ENCODE measurements at places on chromosomes 4 and X. TPM values are rescaled to one million over a fixed set of nuclear protein-coding genes. Genes with fewer than 3 reads are reported as not detected.

The PDZD4 gene
- polyA plus RNA-seq = 2.4 TPM

The RTL9 gene
- 0.13 TPM for polyA plus RNA-seq

The CPE gene
- 1.4 TPM for polyA plus RNA-seq

DNA sequence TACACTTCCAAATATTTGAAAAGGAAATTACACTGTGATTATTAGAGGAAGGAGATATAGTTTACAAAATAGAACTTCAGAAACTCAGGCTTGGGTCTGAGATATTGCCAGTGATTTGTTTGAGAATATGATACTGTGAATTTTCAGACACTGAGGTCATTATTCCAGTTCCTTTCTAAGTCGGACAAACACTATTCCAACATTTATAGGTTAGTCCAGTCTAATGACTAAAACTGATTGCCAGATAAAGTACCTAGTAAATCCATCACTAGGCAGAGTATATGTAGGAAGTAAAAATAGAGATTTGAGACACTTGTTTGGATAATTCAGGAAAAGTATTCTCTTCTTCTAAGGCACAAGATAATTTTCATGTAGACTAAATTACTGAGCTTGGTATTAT lies 13.2 kb downstream of the MTTP start:
- peaks cover 14% of the 10 kb centered on the region for H3K36me3 ChIP-seq
- H3K4me1 ChIP-seq = no peaks in the 10 kb centered on the region
- no peaks in the 10 kb centered on the region for H3K27me3 ChIP-seq
- peak; percentile 51 for DNase-seq

DNA sequence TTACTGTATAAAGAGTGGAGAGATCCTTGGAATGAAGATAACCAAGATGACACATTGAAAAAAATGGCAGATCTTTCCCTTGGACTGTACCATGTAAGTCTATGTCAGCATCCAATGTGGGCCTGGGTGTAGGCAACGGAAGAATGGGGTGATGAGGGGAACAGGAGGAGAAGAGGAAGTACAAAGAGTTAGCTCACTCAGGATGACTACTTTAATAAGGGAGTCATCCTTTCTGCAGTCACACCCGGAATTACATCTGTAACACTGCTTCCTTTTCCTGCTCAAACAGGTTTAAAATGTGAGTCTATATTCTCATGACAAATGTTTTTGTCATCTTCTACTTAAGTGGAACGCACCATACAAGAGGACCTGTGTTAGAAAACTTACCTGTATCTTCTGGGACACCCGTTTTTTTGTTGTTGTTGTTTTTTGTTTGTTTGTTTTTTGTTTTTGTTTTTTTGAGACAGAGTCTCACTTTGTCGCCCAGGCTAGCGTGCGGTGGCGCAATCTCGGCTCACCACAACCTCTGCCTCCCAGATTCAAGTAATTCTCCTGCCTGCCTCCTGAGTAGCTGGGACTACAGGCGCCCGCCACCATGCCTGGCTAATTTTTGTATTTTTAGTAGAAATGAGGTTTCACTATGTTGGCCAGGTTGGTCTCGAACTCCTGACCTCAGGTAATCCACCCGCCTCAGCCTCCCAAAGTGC lies 18.0 kb downstream of the HPSE start:
- no peaks in the 10 kb centered on the region for H3K4me1 ChIP-seq
- no peaks in the 10 kb centered on the region for H3K27me3 ChIP-seq
- H3K4me3 ChIP-seq = no peak overlapping the region
- no peaks in the 10 kb centered on the region for H3K36me3 ChIP-seq
- no peak for DNase-seq

GRCh38 chrX:148043271-148043855 lies 62.2 kb downstream of the FMR1NB start:
- DNase-seq = no peak
- no peak overlapping the region for H3K27ac ChIP-seq
- no peaks in the 10 kb centered on the region for H3K27me3 ChIP-seq
- no peaks in the 10 kb centered on the region for H3K36me3 ChIP-seq
- H3K4me3 ChIP-seq = no peak overlapping the region

DNA sequence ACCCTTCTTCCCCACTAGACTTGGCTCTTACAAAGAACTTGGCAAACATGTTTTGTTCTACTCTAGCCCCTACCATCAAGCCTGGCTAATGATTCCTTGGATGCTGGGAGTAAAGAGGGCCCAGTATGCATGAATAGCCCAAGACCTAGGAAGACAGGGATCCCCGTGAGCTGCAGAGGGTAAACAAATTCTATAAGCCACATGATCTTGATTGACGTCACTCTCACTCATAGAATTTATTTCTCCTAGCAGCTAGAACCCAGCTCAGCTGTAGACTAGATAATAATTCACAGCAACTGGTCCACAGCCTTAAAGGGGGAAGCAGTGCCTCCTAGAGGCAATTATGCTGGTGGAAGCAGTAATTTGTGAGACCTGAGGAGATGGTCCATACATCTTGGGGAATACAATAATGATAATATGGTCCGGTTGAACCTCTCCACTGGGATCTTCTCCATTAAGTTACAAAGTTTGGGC lies 16.1 kb upstream of the USO1 start:
- H3K27ac ChIP-seq = no peak overlapping the region
- no peaks in the 10 kb centered on the region for H3K27me3 ChIP-seq
- no peaks in the 10 kb centered on the region for H3K36me3 ChIP-seq
- peak; percentile 87 for DNase-seq
- peaks cover 8% of the 10 kb centered on the region for H3K4me1 ChIP-seq

DNA sequence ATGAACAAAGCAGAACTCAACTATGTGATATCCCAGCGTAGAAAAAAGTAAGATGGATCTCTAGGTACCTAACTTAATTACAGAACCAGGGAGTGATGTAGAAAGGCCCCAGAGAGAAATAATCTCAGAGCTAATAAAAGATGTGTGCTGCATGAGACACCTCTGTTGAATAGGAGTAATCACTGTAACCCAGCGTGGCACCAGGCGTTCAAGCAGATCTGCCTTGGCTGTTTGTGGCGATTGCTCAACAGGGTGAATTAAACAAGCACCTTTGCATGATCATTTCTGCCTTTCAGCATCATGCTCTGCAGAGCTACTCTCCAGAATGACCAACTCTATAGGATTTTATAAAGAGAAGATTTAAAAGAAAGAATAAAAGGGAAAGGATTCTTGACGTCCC lies 81.7 kb upstream of the KCNIP4 start:
- H3K4me1 ChIP-seq = no peaks in the 10 kb centered on the region
- H3K27me3 ChIP-seq = no peaks in the 10 kb centered on the region
- no peaks in the 10 kb centered on the region for H3K36me3 ChIP-seq
- DNase-seq = no peak
- no peak overlapping the region for H3K27ac ChIP-seq

DNA sequence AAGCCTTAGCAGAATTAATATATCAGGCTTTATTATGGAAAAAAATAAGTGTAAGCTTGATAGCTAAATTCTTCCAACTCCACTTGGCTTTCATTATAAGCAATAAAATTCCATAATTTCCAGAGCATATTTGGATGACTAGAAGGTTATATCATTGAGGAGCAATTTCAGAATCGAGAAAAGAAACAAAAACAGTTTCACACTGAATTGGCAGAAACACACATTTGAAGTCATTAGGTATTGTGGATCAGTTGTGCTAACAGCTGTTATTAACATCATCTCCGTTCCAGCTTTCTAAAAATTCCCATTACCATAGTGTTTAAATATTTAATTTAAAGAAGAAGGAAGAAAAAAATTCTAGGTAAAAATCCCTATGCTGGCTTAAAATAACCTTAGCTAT lies 92.6 kb downstream of the ANTXR2 start:
- no peak overlapping the region for H3K27ac ChIP-seq
- no peak overlapping the region for H3K4me3 ChIP-seq
- no peaks in the 10 kb centered on the region for H3K27me3 ChIP-seq
- no peaks in the 10 kb centered on the region for H3K4me1 ChIP-seq

GRCh38 chr4:76208005-76208765 lies 5.4 kb downstream of the SCARB2 start:
- H3K27ac ChIP-seq = peak overlapping the region; percentile 97
- no peak overlapping the region for H3K4me3 ChIP-seq
- H3K36me3 ChIP-seq = no peaks in the 10 kb centered on the region
- peaks cover 21% of the 10 kb centered on the region for H3K4me1 ChIP-seq
- DNase-seq = peak; percentile 91
- H3K27me3 ChIP-seq = no peaks in the 10 kb centered on the region

GRCh38 chrX:24201216-24201615 lies 51.7 kb downstream of the ZFX start:
- H3K36me3 ChIP-seq = no peaks in the 10 kb centered on the region
- H3K4me3 ChIP-seq = no peak overlapping the region
- H3K27me3 ChIP-seq = no peaks in the 10 kb centered on the region
- H3K4me1 ChIP-seq = no peaks in the 10 kb centered on the region

DNA sequence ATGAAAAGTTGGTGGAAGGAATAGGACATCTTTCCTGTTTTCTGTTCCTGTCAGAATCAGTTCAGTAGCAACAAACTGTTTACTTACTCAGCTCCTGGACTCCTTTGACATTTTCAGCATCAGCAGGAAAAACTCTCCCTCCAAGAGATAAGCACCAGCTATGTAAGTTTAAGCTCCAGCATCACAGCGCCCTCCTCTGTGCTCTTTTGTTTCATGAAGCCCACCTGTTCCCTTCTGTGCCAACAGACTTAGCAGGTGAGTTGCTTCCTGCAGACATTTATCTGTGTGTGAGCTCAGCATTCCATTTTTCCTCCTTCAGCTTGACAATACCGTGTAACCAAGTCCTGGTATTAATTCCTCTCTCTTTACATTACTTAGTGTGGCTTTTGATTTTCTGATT lies 644.1 kb upstream of the AGA start:
- H3K4me3 ChIP-seq = no peak overlapping the region
- H3K27me3 ChIP-seq = no peaks in the 10 kb centered on the region
- no peak overlapping the region for H3K27ac ChIP-seq
- H3K4me1 ChIP-seq = no peaks in the 10 kb centered on the region
- peak; percentile 59 for DNase-seq

DNA sequence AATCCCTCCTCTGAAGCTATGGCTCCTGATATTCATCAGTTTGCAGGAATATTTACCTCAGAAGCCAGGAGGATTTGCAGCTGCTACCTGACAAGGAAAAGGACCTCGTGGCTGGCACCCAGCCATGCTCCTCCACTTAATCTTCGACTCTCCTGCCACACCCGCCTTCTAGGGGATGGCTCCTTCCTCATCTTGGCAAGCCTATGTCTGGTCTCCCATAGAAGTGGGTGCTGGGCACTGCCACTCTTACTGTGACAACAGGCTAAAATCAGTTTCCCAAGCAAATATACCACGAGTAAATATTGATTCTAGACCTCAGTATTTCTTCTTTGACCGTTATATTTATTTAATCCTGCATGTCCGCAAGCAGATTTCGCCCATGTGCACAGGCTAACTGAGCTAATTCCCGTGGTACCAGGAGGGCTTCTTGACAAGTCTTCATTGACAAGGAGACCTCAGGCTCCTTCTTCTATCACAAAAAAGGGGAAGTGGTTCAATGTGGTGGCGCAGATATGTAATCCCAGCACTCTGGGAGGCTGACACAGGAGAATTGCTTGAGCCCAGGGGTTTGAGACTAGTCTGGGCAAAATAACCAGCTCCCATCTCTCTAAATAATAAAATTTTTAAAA lies 52.6 kb upstream of the DCTD start:
- no peak overlapping the region for H3K4me3 ChIP-seq
- H3K36me3 ChIP-seq = no peaks in the 10 kb centered on the region
- peaks cover 2% of the 10 kb centered on the region for H3K27me3 ChIP-seq
- no peaks in the 10 kb centered on the region for H3K4me1 ChIP-seq

- H3K27ac ChIP-seq = no peak overlapping the region
- H3K36me3 ChIP-seq = no peaks in the 10 kb centered on the region
- peak; percentile 76 for DNase-seq
- H3K4me3 ChIP-seq = no peak overlapping the region
- H3K27me3 ChIP-seq = no peaks in the 10 kb centered on the region
Observed at GRCh38 chr4:153509724-153510123, 43.6 kb downstream of the TMEM131L start.

DNA sequence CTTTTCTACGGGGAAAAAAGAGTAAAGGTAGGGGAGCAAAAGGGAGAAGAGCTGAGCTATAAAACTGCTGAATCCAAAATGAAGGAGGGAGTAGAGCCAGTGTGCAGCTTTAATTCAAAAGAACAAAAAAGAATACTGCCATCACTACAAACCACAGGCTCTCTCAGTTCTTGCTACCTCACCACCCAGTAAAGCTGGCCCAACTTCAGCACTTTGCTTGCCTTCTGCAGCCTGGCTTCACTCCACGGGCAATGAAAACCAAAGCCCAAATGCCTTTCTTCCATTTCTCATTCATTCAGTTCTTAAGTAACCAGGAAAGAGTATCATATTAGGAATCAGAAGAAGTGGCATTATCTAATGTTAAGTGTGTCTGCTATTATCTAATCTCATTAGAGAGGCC lies 376.8 kb downstream of the BCOR start:
- no peaks in the 10 kb centered on the region for H3K27me3 ChIP-seq
- no peak overlapping the region for H3K4me3 ChIP-seq
- no peaks in the 10 kb centered on the region for H3K4me1 ChIP-seq
- H3K36me3 ChIP-seq = no peaks in the 10 kb centered on the region
- H3K27ac ChIP-seq = no peak overlapping the region

GRCh38 chrX:132563976-132564375 lies 75.1 kb upstream of the MBNL3 start:
- H3K36me3 ChIP-seq = no peaks in the 10 kb centered on the region
- no peaks in the 10 kb centered on the region for H3K27me3 ChIP-seq
- DNase-seq = no peak
- no peaks in the 10 kb centered on the region for H3K4me1 ChIP-seq
- no peak overlapping the region for H3K27ac ChIP-seq

DNA sequence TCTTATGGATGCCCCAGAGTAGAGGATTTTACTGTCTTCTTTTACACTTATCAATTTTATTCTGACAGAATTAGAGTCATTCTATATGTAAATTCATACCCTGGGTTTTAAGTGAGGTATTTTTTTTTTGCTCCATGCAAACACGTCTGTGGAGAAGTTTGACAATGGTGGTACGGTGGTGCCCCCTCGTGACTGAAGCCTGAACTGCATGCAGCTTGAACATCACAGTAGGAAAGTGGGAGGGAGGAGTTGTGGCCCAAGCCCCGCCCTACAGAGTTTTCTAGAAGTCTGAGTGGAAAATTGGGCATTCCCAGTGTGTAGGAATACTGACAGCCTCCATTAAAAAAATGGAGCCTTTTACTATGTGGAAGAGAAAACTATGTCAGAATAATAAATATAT lies 73.3 kb upstream of the RAB40AL start:
- peak; percentile 70 for DNase-seq
- no peak overlapping the region for H3K27ac ChIP-seq
- H3K36me3 ChIP-seq = no peaks in the 10 kb centered on the region
- no peaks in the 10 kb centered on the region for H3K4me1 ChIP-seq
- no peaks in the 10 kb centered on the region for H3K27me3 ChIP-seq
- no peak overlapping the region for H3K4me3 ChIP-seq

- DNase-seq = peak; percentile 89
- peak overlapping the region; percentile 47 for H3K27ac ChIP-seq
- no peaks in the 10 kb centered on the region for H3K27me3 ChIP-seq
- H3K4me1 ChIP-seq = peaks cover 5% of the 10 kb centered on the region
- no peak overlapping the region for H3K4me3 ChIP-seq
Observed at GRCh38 chr4:18138076-18138665, 116.6 kb upstream of the LCORL start.

- no peaks in the 10 kb centered on the region for H3K4me1 ChIP-seq
- H3K27ac ChIP-seq = no peak overlapping the region
- DNase-seq = no peak
- H3K27me3 ChIP-seq = no peaks in the 10 kb centered on the region
- H3K36me3 ChIP-seq = no peaks in the 10 kb centered on the region
Observed at GRCh38 chr4:183139972-183140570, 41.0 kb downstream of the WWC2 start.

Data from small intestine (tissue), 16 donors.